Pons (tissue), 1 donor: ENCODE measurements at places on chromosomes 5 and 9.
A peak's percentile ranks its signal among the peaks of the same experiment; 100 is the strongest.

- no peak for DNase-seq
Measured at GRCh38 chr5:25405850-25406249, 761.1 kb upstream of the CDH10 start.

GRCh38 chr9:35277628-35278359 is 116.0 kb downstream of the UNC13B start:
- DNase-seq: peak; percentile 82

- no peak for DNase-seq
Measured at GRCh38 chr5:103358305-103358995, 99.9 kb downstream of the MACIR start.

DNA sequence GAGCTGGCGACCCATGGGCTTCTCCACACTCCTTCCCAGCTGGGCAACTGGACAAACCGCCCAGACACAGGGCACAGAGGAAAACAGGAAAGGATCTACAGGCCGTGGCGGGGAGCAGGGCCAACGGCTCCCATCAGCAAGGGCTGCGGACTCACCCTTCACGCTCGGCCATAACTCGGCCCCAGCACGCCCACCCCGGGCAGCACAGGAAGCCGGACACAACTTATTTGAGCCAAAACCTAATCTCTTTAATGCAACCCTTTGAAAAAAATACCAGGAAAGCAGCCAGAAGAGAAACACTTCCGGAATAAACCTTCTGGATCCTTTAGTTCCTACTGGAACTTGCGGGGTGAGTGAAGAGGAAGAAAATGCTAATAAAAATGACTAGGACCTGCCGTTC is 59.9 kb downstream of the VAV2 start:
- no peak for DNase-seq

DNA sequence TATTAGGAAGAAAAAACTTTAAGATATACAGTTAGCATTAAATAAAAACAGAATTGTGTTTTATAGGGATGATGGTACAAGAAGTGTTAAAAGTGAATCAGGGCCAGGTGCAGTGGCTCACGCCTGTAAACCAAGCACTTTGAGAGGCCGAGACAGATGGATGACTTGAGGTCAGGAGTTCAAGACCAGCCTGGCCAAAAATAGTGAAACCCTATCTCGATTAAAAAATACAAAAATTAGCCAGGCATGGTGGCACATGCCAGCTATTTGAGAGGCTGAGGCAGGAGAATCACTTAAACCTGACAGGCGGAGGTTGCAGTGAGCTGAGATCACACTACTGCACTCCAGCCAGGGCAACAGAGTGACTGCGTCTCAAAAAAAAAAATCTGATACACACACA is 282.9 kb upstream of the ATP10B start:
- DNase-seq: no peak

GRCh38 chr9:20002011-20002410 is 213.2 kb upstream of the SLC24A2 start:
- DNase-seq: no peak

- DNase-seq: no peak
Measured at GRCh38 chr5:170508660-170509347, 5.0 kb downstream of the KCNIP1 start.

GRCh38 chr9:82720515-82720914 is 342.4 kb downstream of the RASEF start:
- DNase-seq: no peak

DNA sequence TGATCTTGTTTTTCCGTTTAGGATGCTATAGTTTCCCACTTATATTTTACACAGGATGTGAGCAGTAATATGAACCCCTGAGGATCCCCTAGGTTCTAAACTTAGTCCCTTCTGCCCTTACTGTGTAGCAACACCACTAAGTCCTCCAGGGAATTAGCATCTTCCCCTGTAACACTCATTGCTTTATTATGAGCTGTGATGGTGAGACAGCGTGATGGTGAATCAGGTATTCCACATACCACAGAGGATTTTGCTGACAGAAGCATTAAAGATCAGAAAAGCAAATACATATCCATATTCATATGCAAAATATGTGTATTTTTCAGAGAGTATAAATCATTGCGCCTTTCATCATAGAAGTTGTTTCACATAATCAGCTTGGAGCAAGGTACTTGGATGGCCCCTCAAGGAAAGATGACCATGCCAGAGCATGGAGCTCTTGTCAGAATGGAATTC is 317.0 kb downstream of the ICE1 start:
- DNase-seq: no peak

DNA sequence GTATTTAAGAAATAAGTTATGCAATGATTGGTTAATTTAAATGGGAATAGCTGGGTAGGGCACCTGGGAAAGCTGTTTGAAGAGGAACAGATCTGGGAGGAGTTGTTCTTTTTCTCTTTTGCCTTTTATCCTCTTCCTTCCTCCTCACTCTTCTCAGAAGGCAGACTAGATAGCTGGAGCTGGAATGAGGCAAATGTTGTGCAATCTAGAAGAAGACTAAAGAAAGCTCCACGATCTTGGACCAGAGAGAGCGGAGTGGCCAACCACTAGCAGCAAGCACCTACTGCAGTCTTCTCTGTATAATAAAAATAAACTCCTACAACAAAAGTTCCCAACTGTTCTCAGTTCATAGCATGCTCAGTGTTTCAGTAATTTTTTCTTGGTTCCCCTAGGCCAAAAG is 19.3 kb downstream of the GLIS3 start:
- no peak for DNase-seq

DNA sequence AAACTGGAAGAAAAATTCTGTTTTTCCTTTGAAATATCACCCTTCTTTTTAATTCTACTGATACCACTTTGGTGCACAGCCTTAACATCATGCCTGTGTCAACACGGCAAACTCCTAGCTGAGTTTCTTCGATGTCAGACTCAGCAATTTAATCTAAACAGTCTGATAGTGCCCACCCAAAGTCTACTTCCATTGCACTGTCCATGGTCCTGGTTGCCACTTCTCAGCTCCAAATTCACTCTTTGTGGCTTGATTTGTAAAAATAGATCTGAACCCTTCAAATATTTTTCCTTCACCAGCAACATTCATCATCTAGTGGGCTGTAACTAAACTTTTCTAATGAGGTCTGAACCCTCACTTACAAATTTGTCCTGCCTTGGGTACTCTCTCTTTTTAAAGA is 107.8 kb downstream of the NUDT12 start:
- no peak for DNase-seq

- DNase-seq: no peak
Measured at GRCh38 chr9:75013735-75014134, 14.4 kb downstream of the CARNMT1 start.

DNA sequence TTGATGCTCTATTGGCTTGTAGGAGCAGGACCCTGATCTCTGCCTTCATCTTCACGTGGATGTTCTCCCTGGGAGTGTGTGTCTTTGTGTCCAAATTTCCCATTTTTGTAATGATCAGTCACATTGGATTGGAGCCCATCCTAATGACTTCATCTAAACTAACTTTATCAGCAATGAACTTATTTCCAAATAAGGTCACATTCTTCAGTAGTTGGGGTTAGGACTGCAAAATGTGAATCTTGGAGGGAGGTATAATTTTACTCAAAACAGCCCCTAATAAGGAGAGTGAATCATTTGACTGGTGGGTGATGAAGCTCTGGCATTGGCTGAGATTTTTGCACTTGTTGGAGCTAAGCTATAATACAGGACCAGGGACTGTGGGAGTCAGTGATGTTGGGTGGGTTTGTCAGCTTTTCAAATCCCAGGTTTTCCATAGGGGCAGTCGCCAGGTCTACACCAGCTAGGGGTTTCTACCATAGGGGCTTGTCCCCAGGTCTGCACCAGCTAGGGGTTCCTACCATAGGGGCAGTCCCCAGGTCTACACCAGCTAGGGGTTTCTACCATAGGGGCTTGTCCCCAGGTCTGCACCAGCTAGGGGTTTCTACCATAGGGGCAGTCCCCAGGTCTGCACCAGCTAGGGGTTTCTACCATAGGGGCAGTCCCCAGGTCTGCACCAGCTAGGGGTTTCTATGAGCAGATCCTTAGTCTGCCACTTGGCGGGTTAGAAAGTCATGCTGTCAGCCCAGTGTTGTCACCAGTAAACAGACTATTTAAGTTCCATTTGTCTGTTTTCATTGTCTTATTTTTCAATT is 382.6 kb upstream of the DAP start:
- no peak for DNase-seq

DNA sequence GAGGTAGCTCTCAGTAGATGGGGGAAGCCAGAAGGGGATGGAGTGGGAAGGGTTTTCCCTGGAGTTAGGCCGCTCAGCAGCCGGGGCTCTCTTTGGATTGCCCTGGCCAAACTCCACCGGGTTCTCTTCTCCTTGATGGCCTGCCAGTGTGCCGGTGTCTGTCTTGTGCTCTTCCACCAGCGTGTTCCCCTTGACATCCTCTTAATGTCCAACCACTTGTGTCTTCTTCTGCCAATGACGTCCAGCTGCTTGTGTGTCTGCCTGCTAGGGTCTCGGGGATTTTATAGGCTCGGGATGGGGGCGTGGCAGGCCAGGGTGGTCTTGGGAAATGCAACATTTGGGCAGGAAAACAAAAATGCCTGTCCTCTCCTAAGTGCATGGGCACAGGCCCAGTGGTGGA is 313.1 kb upstream of the PUM3 start:
- no peak for DNase-seq

GRCh38 chr5:128466554-128466953 is 71.5 kb downstream of the FBN2 start:
- no peak for DNase-seq

- DNase-seq: no peak
Measured at GRCh38 chr9:116267021-116267420, 113.4 kb downstream of the PAPPA start.

- no peak for DNase-seq
Measured at GRCh38 chr5:168366116-168366515, 74.7 kb downstream of the WWC1 start.

GRCh38 chr9:110777196-110777875 is 108.7 kb downstream of the MUSK start:
- DNase-seq: peak; percentile 43

DNA sequence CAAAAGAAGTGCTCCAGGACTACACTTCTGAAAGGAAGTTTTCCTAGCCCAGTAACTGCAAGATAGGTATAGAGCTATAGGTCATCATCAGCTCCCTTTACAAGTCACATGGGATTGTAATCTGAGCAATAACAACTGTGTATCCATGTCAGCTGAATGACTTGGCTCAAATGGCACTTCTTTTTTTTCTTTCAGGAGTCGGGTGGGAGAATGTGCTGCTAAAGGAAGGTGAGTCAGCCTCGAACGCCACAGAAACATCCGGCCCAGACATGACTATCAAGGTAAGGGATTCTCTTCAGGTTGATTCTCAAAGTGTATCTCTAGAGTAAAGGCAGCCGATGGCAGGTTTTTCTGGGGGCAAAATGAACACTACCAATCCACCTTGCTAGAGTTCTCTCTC is 192.2 kb downstream of the C9orf152 start:
- DNase-seq: no peak

DNA sequence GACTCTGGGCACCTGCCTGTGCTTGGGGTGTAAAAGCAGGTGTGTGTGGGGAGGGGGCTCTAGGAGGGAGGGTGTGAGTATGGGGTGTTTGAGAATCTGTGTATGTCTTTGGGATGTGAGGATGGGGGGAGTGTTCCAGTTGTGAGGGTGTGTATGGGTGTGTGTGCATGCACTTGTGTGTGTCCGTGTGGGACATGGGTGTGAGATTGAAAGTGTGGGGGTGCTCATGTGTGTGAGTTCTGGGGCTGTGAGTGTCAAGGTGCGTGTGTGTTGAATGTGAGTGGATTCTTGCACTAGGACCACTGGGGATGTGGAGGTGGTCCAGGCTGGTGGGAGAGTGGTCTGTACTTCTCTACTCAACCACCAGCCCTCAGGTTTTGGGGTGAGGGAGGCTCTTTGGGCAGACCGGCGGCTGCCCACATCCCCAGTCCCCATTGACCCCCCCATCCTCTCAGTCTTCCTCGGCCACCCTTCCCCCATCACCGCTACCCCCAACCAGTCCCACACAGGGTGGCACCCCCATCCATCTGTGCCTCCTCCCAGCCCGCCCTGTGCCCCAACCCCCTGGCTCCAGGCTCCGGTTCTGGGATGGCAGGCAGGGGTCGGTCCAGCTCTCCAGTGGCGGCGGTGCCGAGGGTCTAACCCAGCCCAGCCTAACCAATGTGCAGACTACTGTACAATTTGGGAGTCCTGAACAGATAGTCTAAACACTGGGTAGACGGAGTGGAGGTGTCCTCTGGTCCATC is 31.5 kb downstream of the GOLGA2 start:
- no peak for DNase-seq

GRCh38 chr5:10364186-10364689 is 10.7 kb downstream of the MARCHF6 start:
- DNase-seq: no peak

GRCh38 chr5:9338796-9339195 is 207.1 kb downstream of the SEMA5A start:
- no peak for DNase-seq

- no peak for DNase-seq
Measured at GRCh38 chr5:97478483-97478882, 295.4 kb upstream of the RIOK2 start.

DNA sequence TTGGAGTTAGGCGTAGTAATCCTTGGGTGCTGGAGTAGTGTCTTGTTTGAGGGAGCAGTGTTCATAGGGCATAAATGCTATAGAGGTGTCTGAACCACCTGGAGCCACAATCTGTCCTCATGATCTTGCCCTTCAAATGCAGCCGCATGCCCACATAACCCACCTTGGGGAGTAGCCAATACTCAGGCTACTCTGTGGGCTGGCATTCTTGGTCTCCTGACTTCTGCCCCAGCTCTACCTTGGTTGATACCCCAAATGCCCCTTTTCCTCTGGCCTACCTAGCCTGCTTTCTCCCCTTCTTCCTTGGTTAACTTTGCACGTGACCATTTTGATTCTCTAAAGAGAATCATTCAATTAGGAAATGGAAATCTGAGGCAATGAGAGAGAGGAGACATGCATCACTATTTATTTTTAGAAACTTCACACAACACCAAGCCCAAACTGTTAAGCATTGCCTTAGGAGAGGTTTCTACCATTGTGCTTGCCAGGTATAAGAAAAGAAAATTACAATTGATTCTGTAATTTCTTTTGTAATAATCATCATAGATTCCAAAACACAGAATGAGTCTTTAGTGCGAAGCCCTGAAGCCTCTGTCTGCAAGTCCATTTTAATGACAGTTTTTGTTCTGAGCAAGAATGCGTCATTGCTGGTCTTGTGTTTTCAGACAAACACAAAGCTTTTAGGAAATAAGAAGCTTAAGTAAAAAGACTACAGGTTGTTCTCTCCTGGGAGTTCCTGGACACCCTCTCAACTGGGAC is 135.2 kb downstream of the C9orf152 start:
- no peak for DNase-seq

- DNase-seq: peak; percentile 10
Measured at GRCh38 chr9:69253057-69253456, 72.0 kb upstream of the ENTREP1 start.
